Erythroblast (primary cell): ENCODE measurements at places on chromosomes 16 and 17.

DNA sequence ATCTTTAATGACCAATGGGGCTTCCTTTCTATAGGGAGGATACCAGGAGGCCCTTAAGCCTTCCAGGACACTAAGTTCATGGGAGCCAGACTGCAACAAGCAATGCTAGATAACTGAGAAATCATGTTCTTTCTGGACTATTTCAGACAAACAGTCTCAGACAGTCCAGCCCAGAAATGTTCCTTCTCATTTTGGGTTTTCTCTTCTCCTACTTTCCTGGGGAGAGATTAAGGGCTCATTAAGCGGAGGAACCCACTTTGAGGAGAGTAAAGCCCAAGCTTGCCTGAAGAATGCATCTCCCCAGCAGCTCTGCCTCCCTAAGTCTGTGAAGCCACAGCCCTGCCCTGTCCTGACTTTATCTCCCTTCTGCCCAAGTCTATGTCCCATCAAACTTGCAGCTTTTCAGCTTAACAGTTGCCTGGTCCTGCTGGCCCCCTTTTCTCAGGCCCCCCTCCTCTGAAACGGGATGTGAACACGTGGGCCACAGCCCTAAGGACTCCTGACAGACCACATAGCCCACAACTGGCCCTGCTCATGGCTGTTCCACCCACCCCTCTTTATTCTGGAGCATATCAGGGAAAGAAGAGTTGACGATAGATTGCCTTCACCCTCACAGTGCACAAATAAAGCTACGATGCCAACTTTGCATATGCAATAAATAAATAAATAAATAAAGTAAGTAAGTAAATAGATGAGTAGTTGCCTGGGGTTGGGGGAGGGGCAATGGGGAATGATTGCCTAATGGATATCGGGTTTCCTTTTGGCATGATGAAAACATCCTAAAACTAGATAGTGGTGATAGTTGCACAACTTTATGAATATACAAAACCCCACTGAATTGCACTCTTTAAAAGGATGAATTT is 111.0 kb downstream of the N4BP1 start:
- no peak for DNase-seq

DNA sequence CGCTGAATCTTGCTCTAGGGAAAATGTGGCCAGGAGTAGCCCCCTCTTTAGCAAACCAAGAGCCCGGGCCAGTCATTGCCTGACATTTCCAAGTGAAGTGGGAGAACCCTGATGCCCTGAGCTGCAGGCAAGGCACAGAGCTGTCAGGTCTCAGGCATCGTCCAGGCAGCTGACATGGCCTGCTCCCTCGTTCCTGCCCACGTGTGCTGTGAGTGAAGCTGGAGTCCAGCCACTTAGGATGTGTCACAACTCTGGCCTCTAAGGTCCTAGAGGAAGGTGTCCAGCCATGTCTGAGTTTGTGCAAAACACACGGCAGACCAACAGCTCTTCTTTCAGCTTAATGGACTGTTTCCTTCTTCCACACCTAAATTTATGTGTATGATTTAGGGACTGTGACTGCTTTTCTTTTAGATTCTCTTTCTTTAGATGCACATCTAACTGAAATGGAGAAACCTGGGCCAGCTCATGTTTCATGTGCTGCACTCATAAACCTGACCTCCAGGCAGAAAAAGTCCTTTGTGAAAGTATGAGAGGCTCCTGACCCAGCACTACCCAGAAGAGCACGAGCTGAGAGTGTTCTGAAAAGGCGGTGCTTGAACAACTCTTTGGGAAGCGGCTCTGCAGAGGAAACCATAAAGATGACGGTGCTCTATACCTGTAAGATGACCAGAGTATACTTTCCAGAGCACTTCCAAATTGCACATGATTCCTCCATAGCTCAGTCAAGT is 14.8 kb upstream of the LIMD2 start:
- no peak for DNase-seq

DNA sequence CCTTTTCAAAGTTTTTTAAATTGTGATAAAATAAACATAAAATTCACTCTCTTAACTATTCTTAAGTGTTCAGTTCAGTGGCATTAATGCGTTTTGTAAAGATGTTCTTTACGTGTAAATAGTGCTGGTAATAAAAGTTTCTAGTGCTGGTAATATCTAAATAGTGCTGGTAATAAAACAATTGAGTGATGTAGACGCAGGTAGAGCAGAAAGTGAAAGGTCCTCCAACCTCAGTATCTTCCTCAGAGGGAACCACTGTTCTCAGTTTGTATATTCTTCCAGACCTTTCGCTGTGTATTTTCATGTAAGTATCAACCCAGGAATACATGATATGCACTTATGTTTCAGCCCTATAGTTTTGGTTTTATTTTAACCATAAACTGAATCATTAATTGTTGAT is 53.1 kb downstream of the CLEC16A start:
- no peak for DNase-seq

DNA sequence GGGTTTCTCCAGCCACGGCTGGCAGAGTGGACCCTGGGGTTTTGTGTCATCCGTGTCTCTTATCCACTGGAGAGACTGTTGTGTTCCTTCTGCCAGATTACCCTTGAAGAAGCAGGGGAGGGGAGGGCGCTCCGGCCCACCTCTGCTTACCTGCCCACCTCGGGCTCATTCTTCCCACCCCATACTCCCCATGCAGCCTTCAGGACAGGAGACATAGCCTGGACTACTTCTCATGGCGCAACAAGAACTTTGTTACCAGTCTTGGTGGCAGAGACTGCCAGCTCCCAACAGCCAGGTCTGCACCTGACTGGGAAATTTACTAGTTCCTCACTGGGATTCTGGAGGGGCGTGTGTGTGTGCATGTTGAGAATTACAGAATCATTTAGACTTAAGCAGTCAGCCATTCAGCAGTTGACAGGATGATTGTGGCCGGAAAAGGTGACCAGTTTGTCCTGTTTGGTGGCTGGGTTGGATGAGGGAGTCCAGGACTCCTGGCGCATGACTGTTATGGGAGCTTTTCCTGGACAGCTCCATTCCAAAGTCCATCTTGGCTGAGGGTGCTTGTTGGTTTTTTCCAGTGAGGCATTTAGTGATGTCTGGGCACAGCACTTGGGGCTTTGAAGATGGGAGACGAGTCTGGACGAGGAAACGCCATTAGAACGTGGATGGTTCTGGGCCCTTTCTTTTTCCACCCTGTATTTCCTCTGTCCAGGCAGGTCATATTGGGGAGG is 8.7 kb downstream of the GSE1 start:
- DNase-seq: no peak

DNA sequence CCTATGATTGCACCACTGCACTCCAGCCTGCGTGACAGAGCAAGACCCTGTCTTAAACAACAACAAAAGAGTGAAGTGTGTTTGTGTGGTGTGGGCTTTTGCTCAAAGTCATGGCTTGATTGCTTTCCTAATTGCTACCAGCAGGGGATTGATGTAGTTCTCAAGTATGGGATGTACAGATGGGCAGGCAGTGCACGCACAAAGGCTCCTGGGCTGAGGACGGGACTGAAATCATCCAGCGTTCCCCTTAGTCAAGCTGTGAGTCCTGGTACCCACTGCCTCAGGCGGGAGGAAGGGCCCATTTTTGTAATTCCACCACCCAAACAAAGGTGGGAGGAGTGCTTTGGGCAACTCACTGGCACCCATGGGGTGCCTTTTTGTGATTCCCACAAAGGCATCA is 47.3 kb downstream of the GDE1 start:
- peak; percentile 12 for DNase-seq

- no peak for DNase-seq
Measured at GRCh38 chr17:17104036-17104435, 61.8 kb downstream of the MPRIP start.

GRCh38 chr16:73066927-73067670 is 19.2 kb upstream of the ZFHX3 start:
- no peak for DNase-seq
